Activated CD8-positive, alpha-beta memory T cell treated with anti-CD3 and anti-CD28 coated beads for 24 hours (primary cell): ENCODE measurements at places on chromosomes 13 and 19.

DNA sequence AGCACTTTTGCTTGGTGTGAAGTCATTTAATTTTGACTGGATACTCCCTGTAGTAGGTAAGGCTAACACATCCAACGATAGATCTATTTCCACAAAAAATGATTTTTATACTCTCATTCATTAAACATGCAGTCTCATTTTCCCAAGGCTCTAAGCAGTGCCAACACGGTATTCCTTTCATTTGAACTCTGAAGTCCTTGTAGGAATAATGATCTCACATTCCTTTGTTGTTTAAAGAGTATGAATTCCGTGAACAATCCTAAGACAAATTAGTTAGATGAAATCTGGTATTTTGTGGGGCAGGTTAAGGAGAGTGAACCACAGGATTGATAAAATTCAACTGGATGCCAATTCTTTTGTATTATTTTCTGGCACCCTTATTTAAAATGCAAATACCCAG, 66.6 kb downstream of the LACC1 start:
- DNase-seq, result no peak

- no peak for DNase-seq
Observed at GRCh38 chr19:46220038-46220615, 9.4 kb upstream of the IGFL1 start.

- no peak for DNase-seq
Observed at GRCh38 chr19:2561221-2561620, 85.3 kb downstream of the GADD45B start.

DNA sequence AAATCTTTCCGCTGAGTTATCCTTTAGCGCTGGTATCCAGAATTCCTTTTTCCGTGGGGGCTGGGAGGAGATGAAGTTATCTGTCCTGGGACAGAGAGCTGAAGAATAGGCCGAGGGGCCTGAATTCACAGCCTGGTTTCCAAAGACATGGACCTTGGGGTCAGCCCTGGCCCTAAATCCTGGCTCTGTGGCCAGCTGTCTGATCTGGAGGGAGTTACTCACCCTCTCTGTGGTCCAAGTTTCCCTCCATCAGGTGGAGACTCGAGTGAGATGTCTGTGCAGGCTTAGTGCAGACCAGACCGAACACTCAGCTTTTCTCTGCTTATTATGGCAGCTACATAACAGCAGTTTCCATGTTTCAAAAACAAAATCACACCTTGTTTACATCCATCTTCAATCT, 59.6 kb downstream of the CDADC1 start:
- no peak for DNase-seq

DNA sequence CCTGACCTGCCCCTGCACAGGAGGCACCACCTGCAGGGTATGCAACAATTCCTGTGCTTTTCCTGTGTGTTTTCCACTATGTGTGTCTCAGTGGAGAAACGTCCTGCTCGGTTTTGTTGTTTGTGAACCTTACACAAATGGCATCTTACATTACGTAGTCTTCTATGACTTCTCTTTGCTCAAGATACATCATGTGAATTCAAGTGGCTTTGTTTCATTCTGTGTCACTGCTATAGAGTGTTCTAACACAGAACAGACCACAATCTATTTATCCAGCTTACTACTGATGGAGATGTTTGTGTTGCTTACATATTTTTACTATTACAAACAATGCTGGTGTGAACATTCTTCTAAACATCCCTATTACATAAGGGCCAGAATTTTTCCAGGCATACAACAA, 97.7 kb downstream of the ANKRD10 start:
- DNase-seq, result no peak
